Type B pancreatic cell (in vitro differentiated cells): ENCODE measurements at places on chromosomes 5 and 9. TPM values are rescaled to one million over a fixed set of nuclear protein-coding genes. Genes with fewer than 3 reads are reported as not detected.

GIN1 gene
- total RNA-seq, result 6.9 and 8.0 TPM in 2 replicates

PGM5 gene
- total RNA-seq, result 5.8 and 21.2 TPM in 2 replicates

- no peak for DNase-seq
- H3K4me1 ChIP-seq, result peaks cover 15% of the 10 kb centered on the region
- no peaks in the 10 kb centered on the region for H3K36me3 ChIP-seq
- H3K27ac ChIP-seq, result no peak overlapping the region
- H3K4me3 ChIP-seq, result no peak overlapping the region
Measured at GRCh38 chr9:16329671-16330113, 540.8 kb downstream of the BNC2 start.

GRCh38 chr5:2227433-2227832 is 344.7 kb upstream of the IRX4 start:
- no peak for DNase-seq
- peaks cover 34% of the 10 kb centered on the region for H3K27me3 ChIP-seq
- H3K27ac ChIP-seq, result no peak overlapping the region
- no peak overlapping the region for H3K4me3 ChIP-seq
- no peaks in the 10 kb centered on the region for H3K4me1 ChIP-seq
- H3K36me3 ChIP-seq, result no peaks in the 10 kb centered on the region

DNA sequence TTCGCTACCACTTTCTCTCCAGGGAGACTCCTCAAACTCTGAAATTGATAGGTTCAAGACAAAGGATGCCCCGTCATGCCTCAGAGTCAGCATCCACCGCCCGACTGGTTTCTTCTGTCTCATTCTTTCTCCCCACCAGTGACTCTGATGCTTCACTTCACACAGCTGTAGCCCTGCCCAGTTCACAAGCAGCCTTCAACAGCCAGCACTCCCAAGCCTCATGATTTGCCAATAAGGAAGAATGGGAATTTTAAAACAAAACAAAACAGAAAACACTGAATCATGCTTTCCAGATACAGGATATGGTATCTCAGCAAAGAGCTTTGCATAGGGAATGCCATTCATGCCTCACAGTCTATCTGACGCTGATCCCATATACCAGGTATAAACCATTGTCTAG is 371.2 kb upstream of the RORB start:
- H3K4me1 ChIP-seq, result no peaks in the 10 kb centered on the region
- peaks cover 10% of the 10 kb centered on the region for H3K27me3 ChIP-seq
- no peak overlapping the region for H3K27ac ChIP-seq
- DNase-seq, result no peak

- H3K27me3 ChIP-seq, result peaks cover 48% of the 10 kb centered on the region
- H3K4me3 ChIP-seq, result no peak overlapping the region
- no peaks in the 10 kb centered on the region for H3K36me3 ChIP-seq
Measured at GRCh38 chr9:84136119-84136868, 155.7 kb downstream of the RMI1 start.

DNA sequence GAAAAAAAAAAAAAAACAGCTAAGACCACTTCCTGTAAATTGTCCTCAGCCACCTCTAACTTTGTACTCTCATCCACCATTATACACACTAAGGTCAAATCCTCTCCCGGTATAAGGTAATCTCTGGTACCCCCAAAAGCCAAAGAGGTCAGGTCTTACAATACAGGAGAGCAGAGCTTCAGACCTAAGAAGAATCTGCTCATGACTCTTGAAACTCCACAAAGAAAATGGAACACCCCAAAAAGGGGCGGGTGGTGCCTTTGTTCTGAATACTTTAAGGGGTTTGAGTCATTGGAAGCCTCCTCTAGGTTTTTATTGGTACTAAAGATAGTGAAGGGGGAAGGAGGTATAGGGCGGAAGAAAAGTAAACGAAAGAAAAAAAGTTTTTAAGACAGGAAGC is 69.8 kb downstream of the COL15A1 start:
- H3K27ac ChIP-seq, result no peak overlapping the region
- no peaks in the 10 kb centered on the region for H3K4me1 ChIP-seq
- H3K27me3 ChIP-seq, result no peaks in the 10 kb centered on the region
- H3K4me3 ChIP-seq, result no peak overlapping the region
- no peak for DNase-seq
- no peaks in the 10 kb centered on the region for H3K36me3 ChIP-seq

- H3K36me3 ChIP-seq, result no peaks in the 10 kb centered on the region
- peak overlapping the region; percentile 60 for H3K27ac ChIP-seq
- H3K4me1 ChIP-seq, result peaks cover 18% of the 10 kb centered on the region
- H3K27me3 ChIP-seq, result peaks cover 16% of the 10 kb centered on the region
- H3K4me3 ChIP-seq, result peak overlapping the region; percentile 66
- DNase-seq, result no peak
Measured at GRCh38 chr9:133658442-133659431, 22.6 kb downstream of the DBH start.

- DNase-seq, result no peak
- H3K4me1 ChIP-seq, result no peaks in the 10 kb centered on the region
- H3K4me3 ChIP-seq, result no peak overlapping the region
- H3K36me3 ChIP-seq, result no peaks in the 10 kb centered on the region
- H3K27me3 ChIP-seq, result no peaks in the 10 kb centered on the region
- no peak overlapping the region for H3K27ac ChIP-seq
Measured at GRCh38 chr9:85224301-85224700, 517.5 kb downstream of the AGTPBP1 start.

DNA sequence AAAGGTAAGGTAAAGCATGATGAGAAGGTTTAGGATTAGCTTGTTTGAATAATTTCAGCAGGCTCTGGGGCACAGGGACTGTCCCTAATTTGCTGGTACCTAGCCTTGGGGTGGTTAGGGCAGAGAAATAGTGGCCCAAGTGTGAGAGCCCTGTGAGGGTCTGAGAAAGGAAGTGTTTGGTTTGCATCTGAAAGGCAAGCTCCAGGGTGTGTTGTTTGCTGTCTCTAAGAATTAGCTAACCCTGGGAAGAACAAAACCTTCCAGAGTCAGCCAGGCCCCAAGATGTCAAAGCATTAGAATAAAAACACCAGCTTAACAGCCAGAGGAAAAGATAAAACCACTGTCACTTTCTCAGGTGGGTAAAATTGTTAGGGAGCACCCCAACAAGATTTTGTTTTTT is 31.0 kb downstream of the TMEM252 start:
- H3K36me3 ChIP-seq, result no peaks in the 10 kb centered on the region
- no peaks in the 10 kb centered on the region for H3K27me3 ChIP-seq
- peaks cover 4% of the 10 kb centered on the region for H3K4me1 ChIP-seq
- no peak for DNase-seq
- no peak overlapping the region for H3K27ac ChIP-seq

DNA sequence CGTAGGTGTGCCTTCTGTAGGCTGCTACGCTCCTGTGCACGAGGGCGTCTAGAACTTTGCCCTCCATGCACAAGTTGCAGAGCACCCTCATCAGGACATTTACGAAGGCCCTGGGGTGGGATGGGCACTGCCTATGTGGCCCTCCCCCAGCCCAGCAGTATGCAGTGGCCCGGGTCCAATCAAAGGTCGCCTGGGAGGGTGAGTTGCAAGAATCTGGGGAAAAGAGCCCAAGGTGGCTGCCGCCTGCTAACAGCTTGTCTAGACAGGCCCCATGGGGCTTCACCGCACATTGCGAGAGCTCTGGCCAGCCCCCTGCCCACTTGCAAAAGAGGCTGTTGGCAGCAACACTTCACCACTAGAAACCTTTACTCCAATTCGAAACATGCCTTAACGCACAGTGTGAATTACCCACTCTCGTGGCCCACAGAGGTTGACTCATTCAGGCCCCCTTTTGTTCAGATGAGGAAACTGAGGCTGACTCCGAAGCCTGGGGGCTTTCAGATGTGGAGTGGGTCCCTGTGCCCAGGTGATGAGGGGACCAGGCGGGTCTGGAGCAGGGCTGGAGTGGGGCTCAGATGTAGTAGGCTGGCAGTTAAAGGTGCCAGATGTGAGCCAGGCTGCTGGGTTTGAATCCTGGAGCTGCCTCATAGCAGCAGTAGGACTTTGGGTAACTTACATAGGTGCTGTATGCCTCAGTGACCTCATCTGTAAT is 31.8 kb upstream of the IL17B start:
- peaks cover 32% of the 10 kb centered on the region for H3K4me1 ChIP-seq
- no peaks in the 10 kb centered on the region for H3K36me3 ChIP-seq
- no peaks in the 10 kb centered on the region for H3K27me3 ChIP-seq
- DNase-seq, result no peak
- no peak overlapping the region for H3K4me3 ChIP-seq

DNA sequence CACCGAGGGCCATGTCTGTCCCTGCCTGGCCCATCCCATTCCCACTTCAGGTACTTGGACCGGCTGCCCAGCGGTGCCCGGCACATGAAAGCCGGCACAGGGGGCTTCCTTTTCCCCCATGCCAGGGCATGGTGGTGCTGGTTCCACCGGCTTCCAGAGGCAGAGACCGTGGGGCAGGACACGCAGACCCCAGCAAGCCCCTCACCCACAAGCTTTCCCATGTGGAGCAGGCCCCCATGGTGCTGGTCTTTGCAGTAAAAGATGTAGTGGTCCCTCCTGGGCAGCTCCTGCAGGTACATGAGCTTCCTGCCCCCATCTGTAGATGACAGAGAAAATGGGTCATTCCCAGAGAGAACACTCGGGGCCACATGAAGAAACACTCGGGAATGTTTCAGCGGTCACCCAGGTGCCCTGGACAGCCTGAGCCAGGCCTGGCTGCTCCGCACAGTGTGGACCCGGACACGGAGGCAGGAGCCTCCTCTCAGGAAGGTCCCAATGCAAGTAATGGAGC is 2.0 kb downstream of the OBP2B start:
- H3K27ac ChIP-seq, result no peak overlapping the region
- no peak overlapping the region for H3K4me3 ChIP-seq
- no peaks in the 10 kb centered on the region for H3K36me3 ChIP-seq
- H3K4me1 ChIP-seq, result no peaks in the 10 kb centered on the region
- DNase-seq, result peak; percentile 60

GRCh38 chr5:106940986-106941385 is 729.8 kb downstream of the EFNA5 start:
- H3K36me3 ChIP-seq, result no peaks in the 10 kb centered on the region
- H3K27me3 ChIP-seq, result no peaks in the 10 kb centered on the region
- no peak for DNase-seq
- H3K4me1 ChIP-seq, result no peaks in the 10 kb centered on the region
- no peak overlapping the region for H3K4me3 ChIP-seq
- peak overlapping the region; percentile 57 for H3K27ac ChIP-seq

GRCh38 chr9:89941875-89942274 is 337.1 kb downstream of the GADD45G start:
- H3K4me1 ChIP-seq, result peaks cover 19% of the 10 kb centered on the region
- peaks cover 16% of the 10 kb centered on the region for H3K27me3 ChIP-seq
- H3K27ac ChIP-seq, result peak overlapping the region; percentile 61
- peak overlapping the region; percentile 51 for H3K4me3 ChIP-seq
- no peak for DNase-seq
- no peaks in the 10 kb centered on the region for H3K36me3 ChIP-seq
